ENCODE measurements at places on chromosomes 1 and 21. TPM values are rescaled to one million over a fixed set of nuclear protein-coding genes. Genes with fewer than 3 reads are reported as not detected.

The WRAP73 gene
- polyA plus RNA-seq = 16.1 TPM

The CYP4X1 gene
- polyA plus RNA-seq = 9.0 TPM

The SLC9C2 gene
- polyA plus RNA-seq = 0.34 TPM

The DDAH1 gene
- polyA plus RNA-seq = 126 TPM

The F13B gene
- not detected for polyA plus RNA-seq

GRCh38 chr1:6975331-6976043 is 190.2 kb downstream of the CAMTA1 start:
- no peak for DNase-seq

DNA sequence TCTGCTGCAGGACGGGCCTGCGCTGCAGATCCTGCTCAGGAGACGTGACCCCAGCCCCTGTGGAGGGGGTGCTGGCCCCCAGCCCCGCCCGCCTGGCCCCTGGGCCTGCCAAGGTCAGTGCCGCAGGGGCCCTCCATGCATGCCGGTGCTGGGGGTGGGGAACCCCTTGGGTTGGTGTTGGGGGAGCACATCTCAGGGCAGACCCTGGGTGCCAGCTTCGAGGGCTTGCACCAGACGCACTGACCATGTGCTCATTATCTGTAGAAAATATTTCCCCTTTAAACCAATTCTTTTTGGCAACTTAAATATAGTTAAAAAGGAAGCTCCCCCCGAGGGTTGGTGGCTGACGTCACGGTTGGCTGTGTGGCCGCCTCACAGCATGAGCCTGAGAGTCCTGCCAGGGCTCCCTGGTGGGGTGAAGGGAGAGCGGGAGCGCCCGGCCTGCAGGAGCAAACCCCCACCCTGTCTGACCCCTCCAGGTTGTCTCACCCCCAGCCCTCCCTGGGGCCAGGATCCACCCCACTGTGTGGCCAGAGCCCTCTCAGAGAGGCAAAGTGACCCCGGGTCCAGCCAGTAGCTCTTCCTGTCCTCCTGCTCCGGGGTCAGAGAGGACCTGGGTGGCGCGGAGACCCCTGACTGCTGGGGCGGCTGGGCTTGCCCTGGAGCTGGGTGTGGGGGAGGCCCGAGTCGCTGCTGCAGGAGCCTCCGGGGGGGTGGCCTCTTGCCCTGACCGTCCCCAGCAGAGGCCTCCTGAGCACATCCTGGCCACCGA is 5.3 kb upstream of the PFKL start:
- no peak for DNase-seq

GRCh38 chr1:166300767-166301166 is 134.0 kb upstream of the FAM78B start:
- no peak for DNase-seq

DNA sequence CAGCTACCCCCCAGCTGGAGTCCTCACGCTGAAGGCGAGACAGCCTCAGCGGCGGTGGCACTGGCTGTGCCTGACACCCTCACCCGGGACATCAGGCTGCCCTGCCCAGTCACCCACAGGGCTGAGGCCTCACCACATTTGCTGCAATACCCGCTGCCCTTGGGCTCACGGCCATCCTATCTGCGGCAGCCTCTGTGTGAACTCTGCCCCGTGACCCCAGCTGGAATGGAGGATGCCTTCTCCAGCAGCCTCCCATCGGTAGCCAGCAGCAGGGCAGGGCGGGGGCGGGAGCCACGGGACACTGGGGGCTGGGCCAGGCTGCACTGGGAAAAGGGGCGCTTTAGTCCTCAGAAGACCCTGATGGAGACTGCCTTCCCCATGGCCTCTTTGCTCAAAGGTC is 112.4 kb upstream of the ZBTB40 start:
- no peak for DNase-seq

GRCh38 chr1:53689223-53689622 is 49.7 kb downstream of the GLIS1 start:
- DNase-seq = no peak

DNA sequence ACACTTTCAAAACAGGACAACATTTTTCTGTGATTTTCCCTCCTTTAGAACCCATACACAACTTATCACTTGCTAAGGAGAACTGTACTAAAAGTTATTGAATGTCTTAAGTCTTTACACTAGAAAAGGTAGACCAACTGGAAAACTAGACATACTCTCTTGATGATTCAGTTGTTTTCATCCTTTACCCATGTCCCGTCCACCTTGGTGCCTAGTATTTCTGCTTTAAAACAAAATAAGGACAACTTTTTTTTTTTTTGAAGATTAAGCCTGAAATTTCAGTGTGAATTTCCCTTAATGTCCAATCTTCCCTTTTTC is 4.5 kb downstream of the CDKN2C start:
- no peak for DNase-seq

DNA sequence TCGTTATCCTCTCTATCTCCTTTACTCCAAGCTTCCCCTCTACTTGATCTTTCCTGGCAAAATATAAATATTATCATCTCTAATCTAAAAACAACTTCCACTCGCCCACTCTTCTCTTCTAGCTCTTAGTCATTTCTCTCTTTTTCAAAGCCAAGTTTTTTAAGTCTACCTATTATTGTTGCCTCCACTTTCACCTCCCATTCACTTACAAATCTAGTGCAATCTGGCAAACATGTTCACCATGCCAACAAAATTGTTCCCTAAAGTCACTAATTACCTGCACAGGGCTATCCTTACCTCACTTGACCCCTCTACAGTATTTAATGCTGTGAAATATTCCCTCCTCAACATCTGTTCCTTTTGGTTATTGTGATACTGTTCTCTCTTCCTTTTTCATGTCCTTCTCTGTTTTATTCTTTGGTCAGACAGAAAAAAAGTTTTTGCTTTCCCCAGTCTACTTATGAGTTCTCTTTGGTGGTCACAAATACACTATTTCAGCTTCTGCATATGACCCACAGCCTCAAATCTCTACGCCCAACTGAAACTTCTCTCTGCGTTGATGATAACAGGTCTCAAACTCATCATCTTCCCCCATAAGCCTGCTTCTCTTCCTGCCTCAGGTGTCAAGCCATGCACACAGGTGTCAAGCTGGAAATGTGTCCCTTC is 31.9 kb upstream of the RAP1A start:
- DNase-seq = no peak

Measured in renal cortex interstitium (tissue), 15 donors.